ENCODE measurements at places on chromosomes 2 and 18.

DNA sequence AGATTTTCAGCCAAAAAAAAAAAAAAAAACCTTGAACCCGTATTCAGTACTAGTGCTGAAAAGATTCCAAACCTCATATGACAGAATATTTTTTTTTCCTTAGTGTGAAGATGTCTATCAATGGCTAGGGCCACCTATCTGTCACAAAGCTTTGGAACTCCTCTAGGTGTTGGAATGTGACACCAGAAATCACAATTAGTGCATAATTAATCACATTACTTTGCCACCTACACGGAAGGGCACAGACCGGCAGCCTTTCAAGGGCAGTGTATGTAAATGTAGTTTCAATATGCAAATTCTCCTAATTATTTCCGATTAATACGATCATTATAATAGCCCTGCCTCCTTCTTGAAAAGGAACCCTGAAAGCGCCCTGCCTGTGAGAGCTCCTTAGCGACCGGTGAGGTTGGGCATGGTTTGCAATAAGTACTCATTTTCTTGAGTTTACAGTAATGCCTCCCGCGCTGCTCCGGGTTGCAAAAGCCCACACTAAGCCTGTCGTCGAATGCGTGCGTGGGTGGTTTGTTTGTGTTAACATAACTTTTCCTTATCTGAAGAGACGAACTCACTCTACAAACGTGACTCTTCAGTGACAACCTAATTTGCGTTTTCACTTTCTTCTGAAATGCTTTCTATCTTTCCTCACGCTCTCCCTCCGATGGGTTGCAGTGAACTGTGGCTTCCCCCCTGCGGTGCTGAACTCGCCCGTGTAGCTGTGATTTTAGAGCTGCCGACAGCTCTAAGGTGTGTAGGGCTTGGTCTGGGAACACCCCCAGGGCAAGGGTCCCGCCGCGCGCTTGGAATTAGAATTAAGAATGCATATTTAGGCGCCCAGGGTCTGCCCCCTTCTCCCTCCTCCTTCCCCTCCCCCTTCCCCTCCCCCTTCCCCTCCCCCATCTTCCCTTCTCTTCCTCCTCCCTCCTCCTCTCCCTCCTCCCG lies 765 bp upstream of the ID2 start:
- DNase-seq, result peak; percentile 91

DNA sequence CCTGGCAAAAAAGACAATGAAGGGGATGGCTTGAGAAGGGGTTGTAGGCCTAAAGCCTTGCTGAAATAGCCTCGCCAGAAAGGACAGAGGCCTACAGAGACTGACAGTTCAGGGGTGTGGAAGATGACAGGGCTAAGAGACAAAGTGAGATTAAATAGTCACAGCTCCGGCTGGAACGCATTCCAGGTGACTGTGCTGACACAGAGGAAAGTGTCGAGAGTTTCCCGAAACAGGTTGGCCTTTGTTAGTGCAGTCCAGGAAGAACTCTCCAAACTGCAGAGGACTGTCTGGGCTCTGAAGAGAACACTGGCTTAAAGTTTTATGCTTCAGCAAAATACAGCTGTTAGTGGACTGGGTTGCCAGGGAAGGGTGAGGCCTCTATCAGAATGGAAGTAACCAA lies 52.8 kb downstream of the METTL4 start:
- no peak for DNase-seq

- no peak for DNase-seq
Measured at GRCh38 chr2:216855605-216856004, 4.3 kb downstream of the TNP1 start.

GRCh38 chr2:74576863-74577229 lies 22.3 kb downstream of the DOK1 start:
- no peak for DNase-seq

DNA sequence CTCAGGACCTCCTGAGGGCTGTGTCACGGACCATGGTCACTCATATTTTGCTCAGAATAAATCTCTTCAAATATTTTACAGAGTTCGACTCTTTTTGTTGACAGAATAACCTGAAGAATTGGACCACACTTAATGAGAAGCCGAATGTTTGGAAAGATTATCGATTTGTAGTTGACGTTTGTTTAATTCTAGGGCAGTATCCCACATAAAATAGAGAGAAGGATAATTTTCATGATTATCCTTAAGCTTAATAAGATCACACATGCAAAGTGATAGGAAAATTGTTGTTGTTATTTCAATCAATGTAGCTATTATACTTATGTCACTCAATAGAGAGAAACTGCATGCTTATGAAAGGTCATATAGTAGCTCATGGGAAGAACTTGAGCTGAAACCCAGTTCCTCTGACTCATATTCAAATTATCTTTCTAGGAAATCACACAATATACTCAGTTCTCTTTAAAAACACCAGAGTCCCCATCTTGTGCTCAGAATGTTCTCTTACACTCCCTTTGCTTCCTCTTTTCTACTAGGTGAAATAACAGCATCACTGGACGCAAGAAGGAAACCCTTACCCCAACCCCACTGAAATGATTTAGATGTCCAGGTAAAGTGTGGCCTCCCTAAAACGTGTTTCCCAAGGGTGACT lies 982.1 kb downstream of the TSN start:
- DNase-seq, result no peak

DNA sequence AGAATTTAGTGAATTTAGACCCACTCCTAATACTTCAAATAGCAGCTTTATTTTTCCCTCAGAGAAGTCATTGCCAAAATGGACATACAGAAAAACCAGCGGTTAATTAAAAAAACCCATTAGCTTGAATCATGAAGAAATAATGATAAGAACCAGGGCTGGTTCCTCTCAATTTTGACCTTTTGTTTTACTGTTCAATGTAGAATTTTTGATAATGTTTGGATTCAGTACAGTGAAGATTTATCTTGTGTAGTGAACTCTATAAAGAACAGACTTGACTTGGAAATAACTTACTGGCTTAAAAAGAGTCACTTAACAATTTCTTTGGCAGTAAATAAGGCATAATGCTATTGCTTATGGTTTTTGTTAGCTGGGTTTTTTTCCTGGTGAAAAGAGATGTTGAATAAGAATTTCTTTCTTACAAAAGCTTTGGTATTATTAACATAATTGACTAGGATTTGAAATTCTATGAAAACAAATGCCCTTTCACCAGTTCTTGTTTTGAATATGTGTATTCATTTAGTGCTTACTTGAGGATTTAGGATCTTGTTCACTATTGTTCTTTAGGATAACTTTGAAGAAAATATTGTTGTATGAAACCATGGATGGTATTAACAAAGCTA lies 73.4 kb upstream of the ITPRID2 start:
- DNase-seq, result no peak
